CD4-positive, alpha-beta T cell treated with Interleukin-2 at 100 ng/mL for 4 hours (primary cell): ENCODE measurements at places on chromosomes 16 and 17.

DNA sequence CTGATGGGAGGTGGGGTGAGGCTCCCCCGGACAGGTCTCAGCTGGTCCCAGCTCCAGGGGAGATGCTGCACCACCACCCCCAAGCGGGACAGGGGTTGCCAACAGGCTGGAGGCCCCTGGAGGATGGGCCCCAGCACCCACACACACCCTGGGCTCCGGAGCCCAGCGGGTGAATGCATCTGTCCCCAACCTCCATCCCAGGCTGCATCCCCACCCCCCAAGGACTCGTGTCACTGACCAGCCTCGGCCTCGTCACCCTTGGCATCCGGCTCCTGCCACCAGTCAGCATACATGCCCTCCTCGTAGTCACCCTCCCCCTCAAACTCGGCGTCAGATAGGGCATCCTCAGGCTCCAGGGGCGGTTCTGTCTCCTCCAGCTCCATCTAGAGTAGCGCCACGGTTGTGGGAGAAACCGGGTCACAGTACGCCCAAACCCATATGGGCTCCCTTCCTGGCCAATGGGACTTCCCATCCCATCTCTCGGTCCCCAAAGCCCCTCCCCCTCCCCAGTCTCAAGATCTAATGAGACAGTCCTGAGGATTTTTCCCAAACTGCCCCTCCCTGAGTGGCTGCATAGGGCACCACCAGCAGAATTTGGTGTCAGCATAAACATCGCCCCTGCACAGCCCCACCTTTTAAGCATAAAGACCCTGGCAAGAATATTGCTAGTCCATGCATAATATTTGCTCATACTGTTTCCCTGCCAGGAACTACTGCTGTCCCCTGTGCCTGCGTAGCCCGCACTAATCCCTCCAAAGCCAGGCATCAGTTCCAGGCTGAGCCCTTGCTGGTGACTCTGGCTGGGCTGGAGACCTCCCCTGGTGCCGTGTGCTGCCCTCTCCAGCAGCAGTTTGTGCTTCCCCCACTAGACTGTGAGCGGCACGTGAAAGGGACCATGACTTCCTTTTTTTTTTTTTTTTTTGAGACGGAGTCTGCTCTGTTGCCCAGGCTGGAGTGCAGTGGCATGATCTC is 8.4 kb downstream of the P3H4 start:
- no peak for DNase-seq

- no peak for DNase-seq
Measured at GRCh38 chr17:57481910-57482391, 225.6 kb downstream of the MSI2 start.

- no peak for DNase-seq
Measured at GRCh38 chr16:84832488-84833143, 12.8 kb downstream of the CRISPLD2 start.

DNA sequence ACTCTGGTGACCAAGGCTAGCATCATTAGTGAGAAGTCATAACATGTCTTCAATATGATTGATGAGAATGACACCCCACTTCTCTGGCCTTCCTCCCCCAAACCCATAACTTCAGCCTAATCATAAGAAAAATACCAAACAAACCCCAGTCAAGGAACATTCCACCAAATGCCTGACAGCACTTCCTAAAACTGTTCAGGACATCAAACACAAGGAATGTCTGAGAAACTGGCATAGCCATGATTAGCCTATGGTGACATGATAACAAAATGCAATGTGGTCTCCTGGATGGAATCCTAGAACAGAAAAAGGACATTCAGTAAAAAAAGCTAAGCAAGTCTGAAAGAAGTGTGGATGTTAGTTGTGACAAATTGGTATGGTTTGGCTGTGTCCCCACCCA is 24.7 kb upstream of the TBX4 start:
- DNase-seq: no peak

DNA sequence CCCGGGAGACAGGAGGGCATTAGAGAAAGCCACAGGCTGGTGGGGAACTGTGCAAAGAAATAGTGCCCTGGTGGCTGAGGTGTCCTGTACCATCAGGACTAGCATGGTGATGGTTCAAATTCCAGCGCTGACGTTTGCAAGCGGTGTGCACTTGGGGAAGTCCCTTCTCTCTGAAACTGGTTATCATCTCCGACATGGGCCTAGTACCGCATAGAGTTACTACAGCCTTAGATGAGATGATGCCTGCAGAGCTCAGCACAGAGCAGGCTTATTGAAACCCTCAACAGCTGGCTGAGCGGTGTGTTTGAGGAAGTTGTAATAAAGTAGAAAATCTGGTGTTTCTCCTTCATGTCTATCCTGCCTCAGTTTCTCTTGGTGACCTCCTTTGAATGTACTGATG is 136.7 kb upstream of the WSCD1 start:
- DNase-seq: no peak

- no peak for DNase-seq
Measured at GRCh38 chr17:7512105-7512504, 27.9 kb downstream of the POLR2A start.

GRCh38 chr16:9499941-9500593 is 408.6 kb downstream of the HAPSTR1 start:
- no peak for DNase-seq

GRCh38 chr17:81438007-81438659 is 42.9 kb downstream of the BAHCC1 start:
- DNase-seq: no peak

GRCh38 chr16:12147681-12148080 is 171.1 kb downstream of the SNX29 start:
- no peak for DNase-seq

DNA sequence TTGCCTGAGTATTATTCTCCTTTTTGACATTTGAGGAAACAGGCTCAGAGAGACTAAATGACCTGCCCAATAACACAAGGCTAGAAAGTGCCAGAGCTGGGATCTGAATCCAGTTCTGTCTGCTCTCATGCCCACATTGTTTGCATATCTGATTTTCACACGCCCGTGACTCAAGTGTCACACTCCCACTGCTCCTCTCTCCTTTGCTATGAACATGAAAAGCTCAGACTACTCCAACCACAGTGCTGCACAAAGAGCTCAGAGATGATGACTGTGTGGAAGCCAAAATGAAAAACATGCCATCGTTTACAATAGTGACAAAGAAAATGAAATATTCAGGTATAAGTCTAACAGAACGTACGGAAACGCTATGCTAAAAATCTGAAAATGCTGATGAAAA is 107.9 kb downstream of the SMG6 start:
- DNase-seq: peak; percentile 23

- DNase-seq: no peak
Measured at GRCh38 chr16:4525069-4525468, 13.5 kb downstream of the CDIP1 start.

GRCh38 chr16:72921620-72922019 is 126.3 kb downstream of the ZFHX3 start:
- no peak for DNase-seq

- DNase-seq: no peak
Measured at GRCh38 chr16:19168371-19169081, 486 bp downstream of the SYT17 start.

GRCh38 chr16:31107465-31107867 is 720 bp upstream of the BCKDK start:
- no peak for DNase-seq
